ENCODE measurements at places on chromosomes 12 and 14. TPM values are rescaled to one million over a fixed set of nuclear protein-coding genes. Genes with fewer than 3 reads are reported as not detected.

DNA sequence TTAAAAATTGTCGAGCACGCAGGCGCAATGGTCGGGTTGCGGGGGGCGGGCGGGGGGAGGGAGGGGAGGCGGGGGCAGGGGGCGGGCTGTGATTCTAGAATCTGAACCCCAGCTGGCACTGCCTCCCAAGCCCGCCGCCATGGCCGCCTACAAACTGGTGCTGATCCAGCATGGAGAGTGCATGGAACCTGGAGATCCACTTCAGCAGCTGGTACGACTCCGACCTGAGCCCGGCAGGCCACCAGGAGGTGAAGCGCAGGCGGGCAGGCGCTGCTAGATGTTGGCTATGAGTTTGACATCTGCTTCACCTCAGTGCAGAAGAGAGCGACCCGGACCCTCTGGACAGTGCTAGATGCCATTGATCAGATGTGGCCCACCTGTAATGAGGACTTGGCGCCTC, 118.4 kb downstream of the NTN4 start:
- no peak for DNase-seq

GRCh38 chr12:96136161-96136560, 58.0 kb upstream of the ELK3 start:
- DNase-seq = no peak

DNA sequence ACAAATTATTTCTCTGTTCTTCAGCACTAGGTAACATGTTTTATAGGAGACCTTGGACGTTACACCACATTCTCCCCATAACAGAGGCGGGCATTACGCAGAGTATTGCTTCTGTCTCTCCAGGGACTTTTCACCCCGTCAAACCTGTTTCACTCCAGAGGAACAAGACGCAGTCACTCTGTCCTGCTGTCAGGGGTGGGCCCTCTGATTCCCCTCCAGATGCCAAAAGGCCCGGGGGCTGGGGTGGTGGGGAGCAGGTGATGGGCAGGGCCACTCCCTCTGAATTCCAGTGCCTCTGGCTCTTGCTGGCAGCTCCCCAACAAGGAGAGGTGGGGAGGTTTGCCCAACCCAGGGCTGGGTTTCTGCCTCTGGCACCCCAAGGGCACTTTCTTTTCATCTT, 71.9 kb downstream of the NTF3 start:
- DNase-seq = no peak

DNA sequence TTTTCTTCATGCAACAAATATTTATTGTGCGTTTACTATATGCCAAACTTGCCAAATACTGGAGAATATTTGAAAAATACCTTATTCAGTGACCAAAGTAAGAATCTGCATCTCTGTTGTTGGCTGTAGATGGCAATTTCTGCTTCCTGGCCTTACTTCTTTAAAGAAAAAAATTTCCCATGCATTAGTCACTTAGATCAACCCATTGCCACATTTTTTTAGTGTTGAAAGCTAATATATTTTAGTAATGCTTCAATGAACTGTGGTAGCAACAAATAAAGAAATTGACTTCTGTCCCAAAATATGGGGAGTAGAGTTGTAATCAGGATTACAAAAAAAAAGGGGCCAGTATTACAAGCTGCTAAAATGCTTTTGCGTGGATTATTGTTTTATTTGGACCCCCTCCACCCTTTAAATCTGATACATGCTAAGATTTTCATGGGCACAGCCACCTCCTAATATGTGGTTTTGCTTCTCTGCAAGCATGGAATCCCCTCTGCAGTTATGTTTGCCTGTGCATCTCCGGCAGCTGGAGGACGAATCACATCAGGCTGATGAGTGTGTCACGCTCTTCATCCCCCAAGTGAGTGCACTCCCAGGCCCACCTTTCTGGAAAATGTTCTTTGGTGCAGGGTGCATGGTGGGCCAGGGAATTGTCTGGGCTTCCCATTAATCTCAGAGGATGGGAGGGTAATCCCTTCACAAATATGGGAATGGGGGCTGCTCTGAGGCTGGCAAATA, 38.1 kb upstream of the PTCSC3 start:
- DNase-seq = no peak

SIX4 gene
- 80.0 TPM for total RNA-seq

DNA sequence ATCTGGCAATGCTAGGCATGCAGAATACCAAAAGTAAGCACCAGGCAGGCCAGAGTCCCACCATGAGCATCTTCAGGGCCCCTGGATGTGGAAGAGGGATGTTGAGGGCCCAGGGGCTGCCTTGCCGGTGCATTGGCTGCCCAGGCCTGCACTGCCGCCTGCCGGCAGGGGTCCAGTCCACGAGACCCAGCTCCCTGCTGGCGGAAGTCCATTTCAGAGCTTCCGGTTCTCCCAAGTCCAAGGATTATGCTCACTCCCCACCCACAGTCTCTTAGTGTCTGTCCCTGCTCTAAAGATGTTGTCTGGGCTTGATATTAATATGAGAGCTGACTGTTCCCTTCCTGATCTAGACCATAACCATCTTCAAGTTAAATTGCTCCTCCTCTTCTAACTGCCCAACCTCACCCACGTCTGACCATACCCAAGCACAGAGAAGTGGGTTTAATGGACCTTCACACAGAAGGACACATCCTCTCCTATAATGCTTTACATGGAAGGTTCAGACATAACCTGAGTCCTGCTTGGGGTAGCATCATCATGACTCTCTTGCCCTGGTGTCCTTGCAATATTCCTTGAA, 117.4 kb downstream of the DAD1 start:
- DNase-seq = no peak

SERPINA1 gene
- not detected for total RNA-seq

SRGAP1 gene
- total RNA-seq = 11.0 TPM

DEPDC4 gene
- total RNA-seq = 1.4 TPM

C1S gene
- total RNA-seq = 16.4 TPM

- DNase-seq = no peak
Measured at GRCh38 chr12:27261866-27262265, 17.8 kb downstream of the STK38L start.

OSGEP gene
- total RNA-seq = 35.7 TPM

GRCh38 chr12:75712223-75712622, 200.8 kb upstream of the KRR1 start:
- no peak for DNase-seq

GRCh38 chr12:81229759-81230158, 151.9 kb downstream of the ACSS3 start:
- DNase-seq = no peak

DNA sequence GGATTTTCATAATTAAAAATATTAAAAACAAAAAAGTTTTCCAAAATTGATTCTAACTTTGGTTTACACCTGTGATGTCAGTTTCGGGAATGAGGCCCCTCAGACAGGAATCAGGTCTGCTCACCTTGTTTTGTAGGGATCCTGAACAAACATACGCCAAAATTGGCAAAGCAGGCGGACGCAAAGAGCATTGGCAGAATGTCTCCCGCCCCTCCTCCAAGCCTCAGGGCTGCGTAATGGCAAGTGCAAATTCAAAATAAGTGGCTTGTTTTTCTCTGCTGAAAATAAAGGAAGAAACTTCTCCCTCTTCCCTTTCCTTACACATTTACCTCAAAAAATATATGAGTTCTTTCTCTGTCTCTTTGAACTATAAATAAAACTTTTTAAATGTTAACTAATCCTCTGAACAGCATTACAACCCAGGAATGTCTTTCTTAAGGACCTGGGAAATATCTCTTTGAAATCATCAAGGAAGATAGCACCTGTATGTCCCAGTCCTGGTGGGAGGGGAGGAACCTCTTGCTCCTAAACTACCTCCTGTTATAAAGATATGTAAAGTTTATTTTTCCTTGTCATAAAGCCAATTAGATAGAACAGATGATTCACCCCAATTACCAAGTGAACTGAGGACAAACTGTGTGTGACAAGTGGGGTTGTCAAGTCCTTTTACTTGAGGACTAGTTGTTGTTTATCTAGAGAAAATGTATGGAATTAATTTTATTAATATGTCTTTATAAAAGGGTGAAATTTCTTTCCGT, 16.5 kb downstream of the OR6J1 start:
- no peak for DNase-seq

- DNase-seq = no peak
Measured at GRCh38 chr14:34810028-34810427, 65.1 kb downstream of the BAZ1A start.

GRCh38 chr12:127041985-127042625, 1224.9 kb upstream of the TMEM132C start:
- DNase-seq = no peak

DNA sequence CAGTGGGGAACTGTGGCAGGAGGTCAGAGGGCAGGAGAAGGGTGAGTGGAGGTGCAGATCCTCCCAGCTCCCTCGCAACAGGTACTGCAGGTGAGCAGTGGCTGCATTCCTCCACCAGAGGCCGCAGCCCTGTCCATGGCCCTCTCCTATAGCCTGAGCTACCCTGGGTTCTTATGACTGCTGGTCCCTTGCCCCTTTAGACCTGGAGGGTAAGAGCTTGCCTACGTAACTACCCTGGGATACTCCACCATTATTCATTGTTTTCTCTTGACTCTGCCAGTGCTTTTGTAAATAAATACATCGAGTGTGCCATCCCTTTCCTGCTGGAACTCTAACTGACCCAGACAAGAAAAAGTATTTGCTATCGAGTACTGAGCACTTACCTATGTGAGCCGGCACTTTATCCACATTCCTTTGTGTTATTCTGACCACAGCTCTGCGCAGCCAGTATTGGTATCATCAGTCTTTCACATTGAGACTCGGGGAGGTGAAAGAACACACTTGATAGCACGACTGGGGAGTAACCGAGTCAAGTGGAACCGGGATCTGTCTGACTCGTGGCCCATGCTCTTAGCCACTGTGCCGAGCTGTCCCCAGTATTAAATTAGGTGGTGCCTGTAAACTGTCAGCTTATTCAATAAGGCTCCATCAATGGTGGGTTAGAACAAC, 38.5 kb downstream of the LTBP2 start:
- DNase-seq = no peak

DNA sequence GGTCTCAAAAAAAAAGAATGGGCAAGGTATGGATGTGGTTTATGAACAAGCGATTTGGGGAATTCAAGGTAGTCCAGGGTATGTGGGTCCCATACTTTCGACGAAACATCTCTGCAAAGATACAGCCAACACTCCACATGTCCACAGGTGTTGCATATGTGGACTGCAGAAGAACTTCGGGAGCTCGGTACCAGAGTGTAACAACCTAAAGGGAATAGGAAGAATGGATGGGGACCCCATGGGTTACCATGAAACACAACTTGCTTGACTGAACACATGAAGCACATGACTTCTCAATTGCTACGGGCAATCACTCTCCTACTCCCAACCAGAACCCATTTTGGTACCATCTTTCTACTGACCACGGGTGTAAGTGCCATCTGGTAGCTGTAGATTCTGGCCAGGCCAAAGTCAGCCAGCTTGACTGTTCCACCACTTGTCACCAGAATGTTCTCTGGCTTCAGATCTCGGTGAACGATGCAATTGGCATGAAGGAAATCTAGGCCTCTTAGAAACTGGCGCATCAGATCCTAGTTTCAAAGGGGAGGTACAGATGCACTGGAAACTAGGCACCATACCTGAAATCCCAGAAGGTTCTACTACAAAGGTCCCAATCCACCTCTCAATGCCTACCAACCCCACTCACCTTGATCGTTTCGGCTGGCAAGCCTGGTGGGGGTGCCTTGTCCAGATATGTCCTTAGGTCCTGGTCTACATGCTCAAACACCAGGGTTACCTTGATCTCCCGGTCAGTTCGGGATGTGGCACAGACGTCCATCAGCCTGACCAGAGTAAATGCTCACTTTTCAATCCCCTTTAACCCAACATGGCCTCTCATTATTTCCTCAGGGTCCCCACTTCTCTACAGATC, 1.3 kb downstream of the CDK4 start:
- DNase-seq = no peak

MYBPC1 gene
- total RNA-seq = not detected

- DNase-seq = no peak
Measured at GRCh38 chr14:22409006-22409405, 180.0 kb downstream of the DAD1 start.

DNA sequence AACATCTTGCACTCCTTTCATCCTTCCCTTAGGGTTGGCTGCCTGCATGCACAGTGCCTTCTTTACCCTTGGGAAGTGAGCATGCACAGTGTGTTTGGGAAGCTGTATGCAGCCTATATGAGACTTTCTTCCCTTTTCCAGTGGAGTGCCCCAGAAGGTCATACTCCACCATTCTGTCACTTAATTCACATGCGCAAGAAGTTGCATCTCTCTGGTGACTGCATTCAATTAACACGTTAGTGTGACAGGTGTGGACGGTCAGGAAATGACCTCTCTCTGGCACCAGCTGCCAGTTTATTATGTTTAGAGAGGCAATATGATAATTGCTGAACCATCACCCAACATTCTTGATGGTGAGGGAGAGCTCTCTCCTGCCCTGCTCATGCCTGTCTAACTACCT, 770.0 kb downstream of the FLRT2 start:
- no peak for DNase-seq

GRCh38 chr12:24741216-24741615, 207.7 kb downstream of the BCAT1 start:
- no peak for DNase-seq

DNA sequence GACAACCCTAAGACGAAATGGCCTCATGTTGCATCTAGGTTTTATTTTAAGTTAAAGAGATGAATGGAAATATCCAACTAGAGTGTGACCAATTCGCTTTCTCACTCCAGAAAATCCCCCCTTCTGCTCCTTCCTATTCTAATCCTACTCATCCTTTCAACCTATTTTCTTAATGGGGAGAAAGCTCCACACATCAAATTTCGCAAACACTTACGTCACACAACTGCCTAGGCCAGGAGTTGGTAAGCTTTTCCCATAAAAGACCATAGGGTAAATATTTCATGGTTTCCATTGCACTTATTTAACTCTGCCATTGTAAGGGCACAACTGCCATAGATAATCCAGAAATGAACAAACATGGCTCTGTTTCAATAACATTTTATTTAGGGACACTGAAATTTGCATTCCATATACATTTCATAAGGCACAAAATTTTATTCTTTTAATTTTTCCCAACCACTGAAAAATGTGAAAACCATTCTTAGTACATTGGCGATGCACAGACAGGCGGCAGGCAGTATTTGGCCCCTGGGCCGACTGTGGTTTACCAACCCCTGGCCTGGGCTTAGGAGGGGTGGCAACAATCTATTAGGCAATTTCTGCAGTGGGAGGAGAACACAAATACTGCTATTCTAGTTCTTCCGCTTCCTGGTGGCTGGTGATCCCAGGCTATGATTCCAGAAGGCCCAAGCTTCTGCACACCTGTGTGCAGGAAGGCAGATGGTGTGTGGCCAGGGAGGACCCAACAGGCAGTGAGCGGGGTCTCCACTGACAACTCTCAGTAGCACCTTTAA, 67.2 kb upstream of the FOXN3 start:
- DNase-seq = no peak

- no peak for DNase-seq
Measured at GRCh38 chr12:63882844-63883243, 38.3 kb downstream of the SRGAP1 start.

DNA sequence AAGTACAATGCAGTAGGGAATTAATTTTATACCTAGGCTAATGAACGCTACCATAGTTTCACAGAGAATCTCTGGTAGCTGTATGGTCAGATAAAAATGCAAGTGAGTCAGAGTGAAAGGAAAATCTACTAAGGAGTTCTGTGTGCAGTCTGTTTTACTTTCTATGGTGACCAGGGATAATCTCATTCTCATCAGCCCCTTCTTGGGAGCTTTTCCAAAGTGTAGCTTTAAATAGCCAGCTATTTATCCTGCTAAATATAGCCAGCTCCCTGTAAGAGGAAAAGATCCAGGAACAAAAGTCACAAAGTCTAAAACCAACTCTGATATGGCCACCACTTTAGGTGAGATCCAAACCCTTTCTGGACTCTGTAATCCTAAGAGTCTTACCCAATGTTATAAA, 75.5 kb downstream of the TMEM116 start:
- no peak for DNase-seq

CCDC177 gene
- total RNA-seq = not detected

STYK1 gene
- total RNA-seq = not detected

All from osteocyte (in vitro differentiated cells).